GM12878 (cell line): ENCODE measurements at places on chromosomes 3 and 15. TPM values are rescaled to one million over a fixed set of nuclear protein-coding genes. Genes with fewer than 3 reads are reported as not detected.

The GABRR3 gene
- not detected in 2 replicates for total RNA-seq

The SI gene
- total RNA-seq = not detected in 2 replicates

The TRIM42 gene
- total RNA-seq = not detected in 2 replicates

The SEMA6D gene
- total RNA-seq = not detected in 2 replicates

The TMIE gene
- not detected in 2 replicates for total RNA-seq

The LMAN1L gene
- not detected in 2 replicates for total RNA-seq

The GPR15 gene
- 105 TPM in 2 replicates for total RNA-seq

GRCh38 chr3:99013077-99013476 is 111.6 kb upstream of the DCBLD2 start:
- H3K36me3 ChIP-seq = no peaks in the 10 kb centered on the region
- H3K27ac ChIP-seq = no peak overlapping the region
- H3K27me3 ChIP-seq = no peaks in the 10 kb centered on the region
- no peak overlapping the region for H3K4me3 ChIP-seq
- no peak for DNase-seq
- H3K4me1 ChIP-seq = peaks cover 8% of the 10 kb centered on the region; the same call in 1 of the 2 replicates

DNA sequence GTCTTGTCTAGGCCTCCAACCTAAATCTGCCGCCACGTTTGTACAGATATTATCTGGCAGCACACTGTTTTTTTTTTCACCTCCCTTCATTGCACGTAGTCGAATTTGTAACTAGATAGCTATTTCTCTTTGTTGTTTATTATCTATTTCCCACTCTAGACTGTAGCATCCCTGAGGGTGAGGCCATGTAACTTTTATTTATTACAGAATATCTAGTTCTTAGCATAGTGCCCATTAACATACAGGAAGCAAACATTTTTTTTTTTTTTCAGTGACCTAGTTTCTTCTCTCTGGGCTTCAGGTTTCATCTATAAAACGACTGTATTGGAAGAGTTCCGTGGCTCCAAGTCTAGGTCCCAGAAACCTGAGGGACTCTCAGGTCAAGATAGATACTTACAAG is 354.3 kb downstream of the FGF12 start:
- no peaks in the 10 kb centered on the region for H3K4me1 ChIP-seq
- no peak overlapping the region for H3K27ac ChIP-seq
- no peak overlapping the region for H3K4me3 ChIP-seq
- no peaks in the 10 kb centered on the region for H3K27me3 ChIP-seq

DNA sequence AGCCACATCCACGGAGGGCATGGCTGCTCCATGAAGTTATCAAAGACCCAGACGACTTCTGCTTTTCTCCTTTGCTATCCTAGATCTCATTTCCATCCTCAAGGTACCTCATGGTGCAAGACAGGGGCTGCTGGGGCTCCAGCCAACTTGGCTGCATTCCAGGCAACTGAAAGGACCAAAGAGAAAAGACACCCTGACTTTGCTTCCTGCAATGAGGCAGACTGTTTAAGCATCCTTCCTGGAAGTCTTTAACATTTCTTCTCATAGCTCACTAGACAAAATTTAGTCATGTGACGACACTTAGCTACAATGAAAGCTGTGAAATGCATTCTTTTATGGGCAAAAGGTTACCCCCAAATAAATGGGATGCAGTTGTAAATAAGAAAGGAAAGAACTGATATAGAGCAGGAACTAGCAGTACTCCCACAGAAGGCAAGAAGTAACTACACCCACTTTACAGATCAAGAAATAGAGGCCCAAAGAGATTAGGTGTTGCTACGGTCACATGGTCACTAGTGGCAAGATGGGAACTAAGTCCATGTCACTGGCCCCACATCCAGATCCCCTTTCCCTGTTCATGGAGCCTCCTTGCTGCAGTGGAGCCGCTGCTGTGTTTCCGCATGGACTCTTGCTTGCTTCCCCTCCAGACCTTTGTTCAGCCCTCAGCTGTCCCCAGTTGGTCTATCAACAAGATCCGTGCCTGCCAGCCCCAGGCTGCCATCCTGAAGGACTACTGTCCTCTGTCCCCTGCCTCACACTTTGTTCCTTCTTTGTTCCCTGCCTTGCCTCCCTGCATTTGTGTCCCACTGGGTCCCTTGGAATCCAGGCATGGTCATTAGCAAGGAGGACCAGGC is 107.0 kb downstream of the XXYLT1 start:
- H3K27me3 ChIP-seq = no peaks in the 10 kb centered on the region
- DNase-seq = no peak
- no peaks in the 10 kb centered on the region for H3K36me3 ChIP-seq
- H3K27ac ChIP-seq = no peak overlapping the region
- H3K4me1 ChIP-seq = peaks cover 24% of the 10 kb centered on the region

GRCh38 chr3:36197151-36197550 is 183.2 kb upstream of the STAC start:
- H3K27ac ChIP-seq = no peak overlapping the region
- H3K4me3 ChIP-seq = no peak overlapping the region
- no peaks in the 10 kb centered on the region for H3K27me3 ChIP-seq
- DNase-seq = no peak
- no peaks in the 10 kb centered on the region for H3K36me3 ChIP-seq

- no peak overlapping the region for H3K27ac ChIP-seq
- H3K27me3 ChIP-seq = peaks cover 4% of the 10 kb centered on the region; the same call in 1 of the 2 replicates
- H3K4me3 ChIP-seq = no peak overlapping the region
- no peak for DNase-seq
These were observed 5.3 kb upstream of the BCL6 start for GRCh38 chr3:187750513-187751123.

DNA sequence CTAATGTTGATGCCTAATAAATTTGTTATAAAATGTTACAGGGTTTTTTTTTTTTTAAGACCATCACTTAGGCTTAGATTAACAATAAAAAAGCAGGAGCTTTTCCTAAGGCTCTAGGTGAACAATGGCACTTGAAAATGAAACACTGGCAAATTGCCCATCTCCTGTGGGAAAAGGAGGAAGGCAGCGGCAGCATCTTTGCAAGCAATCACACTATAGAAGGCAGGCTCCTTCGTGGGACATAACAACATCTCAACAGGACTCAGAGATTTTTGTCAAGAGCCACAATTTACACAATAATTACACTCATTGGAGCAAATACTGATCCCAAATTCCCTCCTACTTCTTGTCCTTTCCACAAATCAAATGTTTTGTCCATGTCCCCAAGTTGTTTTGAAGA is 646.7 kb downstream of the ROBO2 start:
- no peaks in the 10 kb centered on the region for H3K27me3 ChIP-seq
- no peak overlapping the region for H3K4me3 ChIP-seq
- DNase-seq = no peak
- H3K36me3 ChIP-seq = no peaks in the 10 kb centered on the region
- no peaks in the 10 kb centered on the region for H3K4me1 ChIP-seq

DNA sequence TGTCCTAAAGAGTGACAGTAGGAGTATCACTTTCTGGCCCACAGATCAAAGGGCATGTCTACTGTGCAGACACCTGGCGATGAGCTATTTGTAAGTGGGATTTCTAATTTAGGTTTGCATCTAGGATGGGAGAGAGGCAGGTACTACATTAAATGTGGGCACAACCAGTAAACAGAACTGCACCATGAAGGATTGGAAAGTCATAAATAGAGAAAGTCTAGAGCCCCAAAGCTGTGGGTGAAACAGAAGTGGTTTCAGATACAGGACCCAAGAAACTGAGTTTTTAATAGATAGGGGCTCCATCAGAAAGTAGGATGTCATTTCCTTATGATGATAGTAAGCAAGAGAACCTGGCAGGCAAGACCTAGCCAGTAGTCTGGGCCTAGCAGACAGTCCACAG is 35.2 kb upstream of the SPPL2A start:
- H3K4me1 ChIP-seq = peaks cover 20% of the 10 kb centered on the region
- no peak for DNase-seq
- H3K4me3 ChIP-seq = no peak overlapping the region
- no peak overlapping the region for H3K27ac ChIP-seq
- H3K27me3 ChIP-seq = no peaks in the 10 kb centered on the region
- no peaks in the 10 kb centered on the region for H3K36me3 ChIP-seq

- no peaks in the 10 kb centered on the region for H3K36me3 ChIP-seq
- no peaks in the 10 kb centered on the region for H3K27me3 ChIP-seq
- H3K27ac ChIP-seq = no peak overlapping the region
- DNase-seq = no peak
- no peaks in the 10 kb centered on the region for H3K4me1 ChIP-seq
These were observed 474.4 kb downstream of the NTRK3 start for GRCh38 chr15:87781959-87782625.

- no peak for DNase-seq
- H3K27me3 ChIP-seq = no peaks in the 10 kb centered on the region
- H3K4me1 ChIP-seq = no peaks in the 10 kb centered on the region
These were observed 35.0 kb downstream of the GRAMD2A start for GRCh38 chr15:72162569-72162968.

DNA sequence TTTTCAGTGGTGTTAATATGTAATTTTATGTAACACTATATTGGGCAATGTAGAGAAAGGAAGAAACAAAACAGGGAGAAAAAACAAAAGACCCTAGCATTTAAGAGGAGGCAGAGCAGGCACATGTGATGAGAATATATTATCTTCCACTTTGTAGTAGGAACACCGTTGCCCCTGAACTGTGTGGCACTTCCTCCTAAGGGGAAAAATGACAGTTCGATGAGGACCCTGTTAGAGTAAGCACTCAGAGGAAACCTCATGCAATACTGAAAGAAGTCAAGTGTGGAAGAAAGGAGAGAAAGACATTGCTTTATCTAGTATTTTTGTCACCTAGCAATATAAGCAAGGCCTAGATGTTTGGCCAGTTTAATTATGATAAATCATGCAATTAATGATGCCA is 32.2 kb downstream of the ARPP21 start:
- H3K36me3 ChIP-seq = no peaks in the 10 kb centered on the region
- H3K27ac ChIP-seq = no peak overlapping the region
- H3K27me3 ChIP-seq = no peaks in the 10 kb centered on the region
- H3K4me1 ChIP-seq = no peaks in the 10 kb centered on the region
- no peak for DNase-seq

DNA sequence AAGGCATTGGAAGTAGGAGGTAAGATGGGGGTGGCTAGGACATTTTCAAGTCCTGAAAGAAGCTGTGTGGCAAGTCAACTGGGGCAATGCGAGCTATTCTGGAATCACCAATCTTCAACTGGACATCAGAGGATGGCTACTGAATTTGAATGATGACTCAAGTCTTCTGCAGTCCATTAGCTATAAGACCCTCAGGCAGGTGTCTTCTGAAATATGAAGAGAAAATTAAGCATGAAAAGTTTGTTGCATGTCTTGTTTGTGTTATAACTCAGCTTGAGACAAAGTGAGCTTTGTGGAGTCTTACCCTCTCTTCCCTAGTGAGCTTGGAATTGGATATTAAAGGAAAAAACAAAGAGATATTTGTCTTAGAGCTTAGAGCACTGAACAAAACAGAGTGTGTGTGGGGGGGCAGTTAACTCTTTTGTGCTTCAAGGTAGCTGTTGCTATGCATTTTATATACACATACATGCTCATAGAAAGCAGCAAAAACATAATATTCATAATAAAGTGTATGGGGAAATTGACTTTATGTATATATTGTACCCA is 979.1 kb downstream of the MCTP2 start:
- no peak for DNase-seq
- H3K27me3 ChIP-seq = no peaks in the 10 kb centered on the region
- no peak overlapping the region for H3K4me3 ChIP-seq
- no peak overlapping the region for H3K27ac ChIP-seq

DNA sequence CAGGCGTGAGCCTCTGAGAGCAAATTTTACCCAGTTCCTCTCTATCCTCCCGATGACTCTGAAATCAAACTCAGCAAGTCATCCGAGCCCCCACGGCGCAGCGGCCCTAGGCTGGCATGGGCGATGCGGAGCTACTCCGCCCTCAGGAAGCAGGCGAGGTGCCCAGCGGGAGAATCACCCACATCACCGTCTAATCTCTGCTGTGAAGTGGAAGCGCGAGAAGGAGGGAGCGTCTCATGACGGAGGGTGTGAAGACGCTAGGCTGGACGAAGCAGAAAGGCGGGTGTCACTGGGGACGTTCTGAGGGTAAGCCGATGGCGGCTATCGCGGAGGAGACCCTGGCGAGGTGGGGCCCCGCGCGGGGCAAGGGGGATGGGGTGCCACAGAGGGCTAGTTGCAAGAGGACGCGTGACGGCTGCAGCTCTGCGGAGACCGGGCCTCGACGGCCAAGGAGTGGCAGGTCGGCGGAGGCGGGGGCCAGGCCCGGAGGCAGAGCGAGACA is 9.1 kb upstream of the GNAI2 start:
- no peaks in the 10 kb centered on the region for H3K36me3 ChIP-seq
- H3K4me3 ChIP-seq = peak overlapping the region; percentile 75
- no peaks in the 10 kb centered on the region for H3K27me3 ChIP-seq
- no peak for DNase-seq
- H3K4me1 ChIP-seq = peaks cover 19% of the 10 kb centered on the region
- peak overlapping the region; percentile 56; the same call in 1 of the 2 replicates for H3K27ac ChIP-seq

- no peak overlapping the region for H3K4me3 ChIP-seq
- no peaks in the 10 kb centered on the region for H3K36me3 ChIP-seq
- H3K27me3 ChIP-seq = no peaks in the 10 kb centered on the region
- no peak for DNase-seq
- H3K27ac ChIP-seq = no peak overlapping the region
These were observed 41.9 kb downstream of the NMD3 start for GRCh38 chr3:161263057-161263456.

- H3K4me1 ChIP-seq = no peaks in the 10 kb centered on the region
- no peaks in the 10 kb centered on the region for H3K27me3 ChIP-seq
- no peaks in the 10 kb centered on the region for H3K36me3 ChIP-seq
- H3K4me3 ChIP-seq = no peak overlapping the region
- H3K27ac ChIP-seq = no peak overlapping the region
These were observed 187.4 kb downstream of the ADAMTS17 start for GRCh38 chr15:100154338-100154737.

DNA sequence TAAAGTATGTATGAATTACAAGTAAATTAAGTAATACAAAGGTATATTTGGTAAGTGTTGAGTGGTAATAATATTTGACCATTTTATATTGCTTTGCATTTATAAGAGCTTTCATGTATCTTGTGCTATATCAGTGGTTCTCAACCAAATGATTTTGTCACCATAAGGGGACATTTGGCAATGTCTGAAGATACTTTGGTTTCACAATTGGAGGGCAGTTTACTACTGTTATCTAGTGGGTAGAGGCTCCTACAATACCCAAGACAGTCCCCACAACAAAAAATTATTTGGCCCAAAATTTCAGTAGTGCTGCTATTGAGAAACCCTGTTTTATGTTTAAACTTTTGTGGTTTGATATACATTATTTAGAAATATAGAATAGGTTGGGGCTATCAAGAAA is 14.6 kb downstream of the TRPC1 start:
- no peak for DNase-seq
- H3K27ac ChIP-seq = no peak overlapping the region
- H3K36me3 ChIP-seq = no peaks in the 10 kb centered on the region
- no peaks in the 10 kb centered on the region for H3K4me1 ChIP-seq
- no peaks in the 10 kb centered on the region for H3K27me3 ChIP-seq

GRCh38 chr3:184158404-184158803 is 3.2 kb downstream of the DVL3 start:
- H3K4me3 ChIP-seq = peak overlapping the region; percentile 3; the same call in 1 of the 2 replicates
- H3K27me3 ChIP-seq = no peaks in the 10 kb centered on the region
- H3K36me3 ChIP-seq = peaks cover under 1% of the 10 kb centered on the region; the same call in 1 of the 2 replicates

DNA sequence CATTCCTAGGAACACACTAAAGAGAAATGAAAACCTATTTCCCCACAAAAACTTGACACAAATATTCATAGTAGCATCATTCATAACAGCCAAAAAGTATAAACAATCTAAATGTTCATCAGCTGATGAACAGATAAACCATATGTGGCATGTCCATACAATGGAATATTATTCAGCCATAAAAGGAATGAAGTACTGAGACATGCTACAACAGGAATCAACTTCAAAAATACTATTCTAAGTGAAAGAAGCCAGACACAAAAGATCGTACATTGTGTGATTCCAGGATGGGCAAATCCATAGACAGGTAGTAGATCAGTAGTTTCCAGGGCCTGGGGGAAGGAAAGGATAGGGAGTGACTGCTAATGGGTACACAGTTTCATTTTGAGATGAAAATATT is 118.0 kb downstream of the GSK3B start:
- no peak for DNase-seq
- no peaks in the 10 kb centered on the region for H3K27me3 ChIP-seq
- no peaks in the 10 kb centered on the region; the same call in 1 of the 2 replicates for H3K36me3 ChIP-seq
- H3K4me1 ChIP-seq = no peaks in the 10 kb centered on the region
